ENCODE measurements at places on chromosomes 16 and 17.
A peak's percentile ranks its signal among the peaks of the same experiment; 100 is the strongest.

GRCh38 chr17:67359960-67360791 lies 6.2 kb downstream of the PSMD12 start:
- DNase-seq, result peak; percentile 51

DNA sequence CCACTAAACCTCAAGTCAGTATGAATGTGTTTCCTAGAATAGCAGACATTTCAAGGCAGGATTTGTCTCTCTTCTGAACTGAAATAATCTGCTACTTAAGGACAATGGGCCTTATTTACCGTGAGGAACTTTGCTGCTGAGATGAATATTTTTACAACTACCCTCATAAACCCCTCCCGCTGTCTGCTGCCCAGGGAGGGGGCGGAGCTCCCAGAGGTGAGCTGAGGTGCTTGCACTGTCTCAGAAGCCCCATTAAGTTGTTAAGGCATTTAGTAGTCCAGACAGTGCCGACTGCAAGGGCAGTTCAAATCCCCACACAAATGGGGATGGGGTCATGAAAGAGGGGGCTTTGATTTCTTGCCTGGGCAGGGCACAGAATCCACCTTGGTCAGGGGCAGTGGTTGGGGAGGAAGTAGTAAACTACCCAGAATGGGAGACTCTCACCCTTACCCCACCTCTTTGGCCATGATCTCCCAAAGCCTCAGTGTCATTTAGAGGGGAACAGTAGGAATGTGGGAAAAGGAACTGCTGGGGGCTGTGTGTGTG lies 19.2 kb downstream of the HNF1B start:
- no peak for DNase-seq

DNA sequence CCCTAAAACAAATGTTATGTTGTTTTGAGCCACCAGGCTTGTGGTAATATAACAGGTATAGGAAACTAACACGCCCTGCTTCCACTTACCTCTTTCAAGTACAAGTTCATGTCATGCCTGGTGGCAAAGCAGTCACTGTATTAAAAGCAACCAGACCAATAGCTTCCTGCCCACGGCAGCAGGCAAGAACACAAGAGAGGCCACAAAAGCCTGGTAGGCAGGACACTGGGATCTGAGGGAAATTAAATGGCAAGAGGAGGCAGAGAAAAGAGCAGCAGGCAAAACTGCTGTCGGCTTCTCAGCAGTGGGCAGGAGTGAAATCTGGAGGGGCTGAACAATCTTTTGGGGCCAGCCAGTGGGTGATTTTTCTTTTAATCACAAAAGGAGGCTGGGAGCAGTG lies 2.2 kb downstream of the CYTH1 start:
- peak; percentile 83 for DNase-seq

GRCh38 chr16:77068402-77068801 lies 122.6 kb upstream of the MON1B start:
- no peak for DNase-seq

- DNase-seq, result no peak
Measured at GRCh38 chr16:85900027-85900792, 1.2 kb downstream of the IRF8 start.

GRCh38 chr17:7947651-7948050 lies 15.6 kb downstream of the CNTROB start:
- no peak for DNase-seq

- DNase-seq, result no peak
Measured at GRCh38 chr16:87160234-87160636, 157.0 kb downstream of the C16orf95 start.

DNA sequence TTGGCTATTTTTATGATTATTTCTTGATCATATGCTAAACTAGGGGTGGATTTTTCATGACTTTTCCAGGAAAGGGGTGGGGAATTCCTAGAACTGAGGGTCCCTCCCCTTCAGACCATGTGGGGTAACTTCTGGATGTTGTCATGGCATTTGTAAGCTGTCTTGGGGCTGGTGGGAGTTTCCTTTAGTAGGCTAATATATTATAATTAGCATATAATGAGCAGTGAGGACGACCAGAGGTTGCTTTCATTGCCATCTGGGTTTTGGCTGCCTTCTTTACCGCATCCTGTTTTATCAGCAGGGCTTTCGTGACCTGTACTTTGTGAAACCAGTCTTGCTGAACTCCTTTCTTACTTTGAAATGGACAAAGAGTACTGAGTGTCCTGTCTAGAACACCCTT lies 40.4 kb upstream of the ABCA5 start:
- no peak for DNase-seq

GRCh38 chr17:49359990-49360795 lies 1.9 kb downstream of the ZNF652 start:
- peak; percentile 35 for DNase-seq

GRCh38 chr17:69763503-69763902 lies 311.5 kb upstream of the KCNJ16 start:
- DNase-seq, result no peak

- no peak for DNase-seq
Measured at GRCh38 chr16:5333991-5334390, 236.4 kb upstream of the EEF2KMT start.

- DNase-seq, result no peak
Measured at GRCh38 chr16:72013389-72013788, 4.8 kb downstream of the DHODH start.

DNA sequence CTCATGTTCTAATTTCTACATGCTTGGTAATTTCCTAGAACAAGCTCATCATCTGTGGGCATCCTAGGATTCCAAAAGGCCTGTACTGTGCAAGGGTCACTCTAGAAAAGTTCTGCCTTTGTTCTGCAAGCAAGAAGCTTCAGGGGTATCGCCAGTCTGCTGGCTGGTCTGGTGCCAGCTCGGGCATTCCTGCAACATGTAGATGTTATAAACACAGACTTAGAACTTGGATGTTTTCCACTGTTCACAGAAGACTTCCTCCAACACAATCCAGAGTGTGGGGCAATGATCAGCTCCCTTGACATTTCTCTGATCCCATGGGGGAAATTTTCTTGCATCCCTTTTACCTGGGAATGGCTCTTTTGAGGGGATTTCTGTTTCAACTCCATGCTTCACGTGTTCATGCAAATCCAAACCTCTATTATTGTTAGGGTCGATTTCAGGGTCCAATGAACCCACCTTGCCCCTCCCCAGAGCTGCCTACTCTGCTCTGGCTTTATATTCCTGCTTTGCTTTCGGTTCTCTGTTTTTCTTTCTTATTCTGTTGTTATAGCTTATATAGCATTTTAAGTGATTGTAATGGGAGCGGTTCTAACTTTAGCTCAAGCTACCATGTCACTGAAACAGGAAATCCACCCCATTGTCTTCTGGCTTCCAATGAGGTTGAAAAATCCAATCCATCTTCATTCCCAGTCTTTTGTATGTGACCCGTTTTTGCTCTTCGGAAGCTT lies 25.3 kb downstream of the UBE2O start:
- peak; percentile 26 for DNase-seq

DNA sequence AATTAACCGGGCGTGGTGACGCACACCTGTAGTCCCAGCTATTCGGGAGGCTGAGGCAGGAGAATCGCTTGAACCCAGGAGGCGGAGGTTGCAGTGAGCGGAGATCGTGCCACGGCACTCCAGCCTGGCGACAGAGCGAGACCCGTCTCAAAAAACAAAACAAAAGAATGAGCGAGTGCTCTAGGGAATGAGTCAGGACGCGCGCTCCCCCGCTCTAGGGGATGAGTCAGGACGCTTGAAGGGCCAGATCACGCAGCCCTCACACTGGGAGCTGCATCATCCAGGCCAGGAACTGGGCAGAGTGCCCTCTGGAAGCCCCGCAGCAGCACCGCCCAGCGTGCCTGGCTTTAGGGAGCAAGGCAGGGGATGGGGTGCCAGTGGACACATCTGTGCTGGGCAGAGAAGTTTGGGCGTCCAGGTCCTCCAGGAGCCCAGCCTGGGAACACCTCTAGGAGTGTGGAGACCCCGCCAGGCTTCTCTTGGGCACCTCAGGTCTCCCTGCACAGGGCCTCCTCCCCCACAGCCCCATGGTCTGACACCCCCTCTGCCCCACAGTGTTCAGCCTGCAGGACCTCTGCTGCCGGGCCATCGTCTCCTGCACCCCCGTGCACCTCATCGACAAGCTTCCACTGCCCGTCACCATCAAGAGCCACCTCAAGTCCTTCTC lies 3.9 kb upstream of the WFIKKN1 start:
- no peak for DNase-seq

DNA sequence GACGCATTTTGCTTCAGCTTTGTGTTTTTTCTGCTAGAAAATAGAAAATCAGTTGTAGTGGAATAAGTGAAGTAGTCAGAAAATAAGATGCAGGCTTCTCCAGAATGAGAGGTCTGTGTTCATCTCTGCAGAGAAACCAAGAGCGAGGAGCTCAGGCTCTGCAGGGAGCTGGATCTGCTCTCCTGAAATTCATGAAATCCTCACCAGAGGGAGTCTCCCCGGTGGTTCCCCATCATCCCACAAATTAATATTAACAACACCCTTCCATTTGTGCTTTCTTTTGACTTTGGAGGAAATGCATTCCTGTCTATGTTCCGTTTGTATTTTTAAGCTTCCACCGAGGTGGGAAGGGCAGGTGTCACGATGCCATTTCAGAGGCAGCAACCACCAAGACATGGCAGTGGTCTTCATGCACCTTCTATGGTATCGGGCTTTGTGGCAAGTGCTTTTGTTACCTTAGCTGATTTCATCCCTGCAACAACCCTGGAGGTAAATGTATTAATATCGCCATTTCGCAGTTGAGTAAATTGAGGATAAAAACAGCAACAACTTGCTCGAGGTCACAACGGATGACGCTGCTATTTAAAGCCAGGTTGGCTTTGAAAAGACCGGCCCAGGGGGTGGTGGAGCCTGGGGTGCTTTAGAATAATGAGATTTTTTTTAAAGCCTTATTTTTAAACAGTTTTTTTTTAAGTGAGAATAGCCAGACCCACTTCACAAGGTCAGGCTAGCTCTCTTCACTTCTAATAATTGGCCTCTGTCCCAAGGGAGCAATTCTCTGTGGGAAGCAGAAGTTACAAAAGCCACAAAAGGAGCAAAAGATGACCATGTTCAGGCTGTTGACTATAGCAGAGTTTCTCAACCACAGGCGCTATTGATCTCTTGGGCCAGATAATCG lies 367.6 kb upstream of the ERCC4 start:
- DNase-seq, result no peak

DNA sequence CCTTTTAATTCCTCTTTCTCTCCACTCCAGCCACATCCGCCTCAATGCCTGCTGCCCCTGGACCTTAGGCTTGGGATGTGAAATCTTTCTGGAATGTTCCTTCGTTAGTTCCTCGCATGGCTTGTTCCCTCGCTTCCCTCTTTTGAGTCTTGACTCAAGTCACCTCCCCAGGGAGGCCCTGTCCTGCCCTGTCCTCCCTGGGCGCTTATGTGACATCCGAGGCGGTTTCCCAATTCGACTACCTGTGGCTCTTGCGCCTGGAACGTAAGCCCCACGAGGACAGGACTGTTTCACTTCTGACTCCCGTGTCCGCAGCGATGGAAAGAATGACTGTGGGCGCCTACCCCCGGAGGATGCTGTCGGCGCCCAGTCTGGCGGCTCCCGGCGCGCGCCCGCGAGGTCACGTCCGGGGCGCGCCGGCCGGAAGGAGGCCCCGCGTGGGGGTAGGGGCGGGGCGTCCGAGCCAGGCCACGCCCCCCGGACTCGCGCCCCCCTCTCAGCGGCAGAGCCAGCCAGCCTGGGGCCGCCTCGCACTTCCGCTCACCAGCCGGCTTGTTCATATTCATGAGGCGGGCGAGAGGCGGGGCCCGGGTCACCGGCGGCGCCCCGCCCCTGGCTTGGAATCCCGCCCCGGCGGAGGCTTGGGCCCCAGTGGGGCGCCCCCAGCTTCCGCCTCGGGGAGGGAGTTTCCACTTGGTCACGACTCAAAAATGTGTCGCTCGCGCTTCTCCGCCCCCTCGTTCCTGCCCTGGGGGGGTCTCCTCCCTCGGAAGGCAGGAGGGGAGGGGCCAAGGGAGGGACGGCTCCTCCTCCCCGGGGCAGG lies 8.4 kb upstream of the GLIS2 start:
- DNase-seq, result peak; percentile 98

DNA sequence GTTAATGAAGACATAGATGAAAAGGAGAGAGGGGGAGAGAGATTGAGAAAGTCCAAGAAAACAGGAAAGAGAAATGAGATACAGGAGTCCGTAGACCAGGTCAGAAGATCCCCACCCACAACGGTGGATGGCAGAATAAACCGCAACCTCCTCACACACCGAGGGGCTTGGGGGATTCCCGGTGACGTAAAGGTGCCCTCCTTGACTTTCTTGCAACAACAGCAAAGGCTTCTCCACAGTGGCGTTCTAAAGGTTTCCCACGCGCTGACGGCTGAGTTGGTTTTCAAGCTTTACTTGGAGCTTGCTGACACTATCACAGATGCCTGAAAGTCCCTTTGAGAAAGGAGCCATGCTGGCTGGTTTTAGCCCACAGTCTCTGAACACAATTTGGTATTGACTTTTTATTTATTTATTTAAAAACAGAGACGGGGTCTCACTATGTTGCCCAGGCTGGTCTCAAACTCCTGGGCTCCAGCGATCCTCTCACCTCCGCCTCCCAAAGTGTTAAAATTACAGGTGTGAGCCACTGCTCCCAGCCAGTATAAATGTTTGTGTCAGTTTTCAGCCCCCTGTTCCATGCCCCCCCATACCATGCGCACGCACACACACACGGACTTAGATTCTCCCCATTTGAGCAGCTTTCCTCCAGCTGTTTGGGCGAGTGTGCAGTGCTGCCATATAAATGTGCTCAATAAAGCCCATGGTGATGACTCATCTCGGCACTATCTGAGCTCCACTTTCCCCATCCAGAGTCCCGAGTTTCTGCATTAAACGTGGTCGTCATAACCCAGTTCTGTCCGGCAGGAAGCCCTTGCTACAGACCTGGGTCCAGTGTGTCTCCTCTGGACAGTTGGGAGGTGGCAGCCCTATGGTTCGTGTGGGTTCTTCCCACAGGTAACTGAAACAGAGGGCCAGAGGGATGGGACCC lies 33.0 kb upstream of the SEC14L1 start:
- peak; percentile 61 for DNase-seq

DNA sequence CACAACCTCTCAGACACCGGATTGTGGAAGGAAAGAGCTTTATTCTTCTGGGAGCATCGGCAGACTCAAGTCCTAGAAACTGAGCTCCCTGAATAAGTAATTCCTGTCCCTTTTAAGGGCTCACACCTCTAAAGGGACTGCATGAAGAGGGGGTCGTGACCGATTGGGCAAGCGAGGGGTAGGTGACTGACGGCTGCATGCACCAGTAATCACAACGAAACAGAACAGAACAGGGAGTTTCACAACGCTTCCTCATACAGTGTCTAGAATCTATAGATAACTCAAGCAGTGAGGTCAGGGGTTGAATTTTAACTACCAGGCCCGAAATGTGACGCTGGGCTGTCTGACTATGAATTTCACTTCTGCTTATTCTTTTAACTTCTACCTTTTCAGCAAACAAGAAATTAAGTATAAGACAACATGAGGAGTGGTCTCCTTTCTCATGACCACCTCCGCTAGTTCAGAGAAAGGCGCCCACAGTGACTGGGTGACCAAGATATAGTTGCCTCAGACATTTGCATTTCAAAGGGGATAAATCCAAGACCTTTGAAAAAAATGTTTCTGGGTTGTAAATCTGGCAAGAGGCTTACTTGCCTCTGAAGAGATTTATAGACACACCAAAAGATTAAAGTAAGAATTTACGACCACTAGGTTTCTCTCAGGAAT lies 88.4 kb upstream of the ATF7IP2 start:
- DNase-seq, result peak; percentile 81

DNA sequence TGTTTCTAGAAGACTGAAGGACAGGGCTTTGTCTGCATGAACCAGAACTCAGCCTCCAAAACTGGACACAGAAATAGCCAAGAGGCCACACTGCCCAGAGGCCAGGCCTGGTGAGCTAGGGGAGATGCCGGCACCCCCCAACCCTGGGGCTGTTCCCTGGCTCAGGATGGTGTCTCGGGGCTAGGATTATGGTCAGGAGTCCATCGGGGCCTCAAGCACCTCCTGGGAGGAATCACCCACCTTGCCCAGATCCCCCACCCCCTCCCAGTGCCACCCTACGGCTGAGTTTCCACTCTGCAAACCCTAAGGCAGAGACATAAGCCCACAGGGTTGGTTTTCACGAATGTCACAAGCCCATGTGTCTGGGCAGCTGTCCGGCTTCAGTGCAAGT lies 37.2 kb downstream of the SLC7A5 start:
- DNase-seq, result no peak
